ENCODE measurements at places on chromosomes 6 and 20.

GRCh38 chr6:98946266-98946878 is 1.4 kb downstream of the FBXL4 start:
- no peak for DNase-seq

GRCh38 chr20:20711413-20711812 is 1.0 kb downstream of the RALGAPA2 start:
- peak; percentile 40 for DNase-seq

DNA sequence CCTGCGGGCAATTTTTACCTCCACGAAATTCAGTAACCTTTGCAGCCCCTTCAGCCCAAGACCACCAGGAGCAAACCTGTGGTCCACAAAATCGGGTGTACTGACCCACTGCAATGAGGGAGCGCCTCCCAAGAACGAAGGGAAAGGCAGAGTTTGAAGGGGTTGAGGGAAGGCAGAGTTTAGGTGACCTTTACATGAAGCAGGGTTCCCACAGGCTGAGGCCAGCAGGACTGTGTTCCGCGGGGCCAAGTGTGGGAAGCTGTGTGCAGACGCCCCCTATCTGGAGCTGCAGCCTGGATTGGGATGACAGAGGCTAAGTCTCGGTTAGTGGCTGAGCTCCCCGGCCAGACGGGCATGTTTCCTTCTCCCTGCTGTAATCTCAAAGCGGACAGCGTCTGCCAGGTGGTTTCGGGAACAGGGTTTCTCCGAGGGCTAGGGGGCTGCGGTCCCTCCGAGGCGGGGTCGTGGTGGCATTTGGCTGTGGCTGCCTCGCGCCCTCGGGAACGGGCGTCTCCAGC is 826 bp upstream of the PYGB start:
- peak; percentile 9 for DNase-seq

DNA sequence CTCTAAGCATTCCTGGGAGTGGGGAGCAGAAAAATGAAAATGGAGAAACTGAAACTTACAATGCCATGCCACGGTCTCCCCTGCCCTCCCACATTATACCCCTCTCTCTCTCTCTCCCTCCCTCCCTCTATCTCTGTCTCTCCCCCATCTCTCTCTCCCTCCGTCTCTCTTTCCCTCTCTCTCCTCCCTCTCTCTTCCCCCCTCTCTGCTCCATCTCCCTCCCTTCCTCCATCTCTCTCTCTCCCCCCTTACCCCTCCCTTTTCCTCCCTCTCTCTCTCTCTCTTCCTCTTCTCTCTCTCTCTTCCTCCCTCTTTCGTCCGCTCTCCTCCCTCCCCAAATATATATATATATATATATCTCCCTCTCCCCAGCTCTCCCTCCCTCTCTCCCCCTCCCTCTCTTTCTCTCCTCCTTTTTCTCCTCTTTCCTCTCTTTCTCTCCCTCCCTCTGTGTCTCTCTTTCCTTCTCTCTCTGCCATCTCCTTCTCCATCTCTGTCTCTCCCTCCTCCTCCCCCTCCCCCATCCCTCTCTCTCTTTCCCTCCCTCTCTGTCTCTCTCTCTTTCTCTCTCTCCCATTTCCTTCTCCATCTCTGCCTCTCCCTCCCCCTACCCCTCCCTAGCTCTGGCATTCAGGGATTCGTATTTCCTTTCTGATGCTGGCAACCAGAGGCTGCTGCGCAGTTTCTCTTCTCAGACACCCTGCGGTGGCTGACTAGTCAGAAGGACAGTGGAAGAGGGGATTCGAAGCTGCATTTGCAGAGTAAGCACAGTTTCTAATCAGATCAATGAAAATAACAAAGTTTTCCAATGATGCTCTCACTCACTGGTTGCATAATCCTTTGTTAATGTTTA is 13.9 kb upstream of the VAPB start:
- DNase-seq, result no peak
